ENCODE measurements at places on chromosomes 6 and 20.
A peak's percentile ranks its signal among the peaks of the same experiment; 100 is the strongest.

DNA sequence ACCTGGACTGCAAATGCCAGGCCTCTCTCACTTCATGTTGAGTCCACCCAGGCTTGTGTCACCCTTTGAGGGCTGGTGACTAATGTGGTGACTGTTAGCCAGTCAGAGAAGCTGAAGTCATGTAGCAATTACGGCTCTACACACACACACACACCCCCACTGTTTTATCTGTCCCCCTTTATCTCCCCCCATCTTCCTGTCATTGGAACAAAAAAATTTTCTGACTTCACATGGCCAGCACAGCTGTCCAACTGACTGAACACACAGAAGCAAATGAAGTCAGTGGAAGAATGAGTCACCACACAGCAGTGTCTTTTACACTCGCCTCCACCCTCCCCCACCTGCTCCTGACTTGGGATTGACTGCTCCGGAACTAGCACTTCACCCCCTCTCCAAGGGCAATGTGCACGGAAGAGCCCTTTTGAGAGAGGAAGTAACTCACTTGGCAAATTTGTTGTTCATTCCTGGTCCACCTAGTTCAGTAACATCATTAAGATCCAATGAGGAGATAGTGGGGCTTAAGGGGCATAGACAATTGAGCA, 198.0 kb downstream of the RNF144B start:
- DNase-seq = no peak

DNA sequence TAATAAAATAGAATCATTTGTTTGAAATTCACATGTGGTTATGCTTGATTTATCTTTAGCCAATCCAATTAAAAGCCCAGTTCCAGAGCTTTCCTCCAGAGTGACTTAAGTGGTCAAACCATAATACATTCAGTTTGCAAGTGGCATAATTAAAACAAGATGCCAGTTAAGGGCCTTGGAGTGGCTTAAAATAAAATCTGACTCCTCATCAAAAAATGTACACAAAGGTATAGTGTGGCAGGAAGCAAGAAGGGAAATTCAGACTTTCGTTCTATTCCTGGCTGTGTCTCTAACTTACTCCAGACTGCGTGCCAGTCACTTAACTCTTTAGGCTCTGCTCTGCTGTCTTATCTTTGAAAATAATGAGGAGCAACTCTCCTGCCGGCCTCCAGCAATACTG, 251.3 kb upstream of the PRND start:
- DNase-seq = no peak

DNA sequence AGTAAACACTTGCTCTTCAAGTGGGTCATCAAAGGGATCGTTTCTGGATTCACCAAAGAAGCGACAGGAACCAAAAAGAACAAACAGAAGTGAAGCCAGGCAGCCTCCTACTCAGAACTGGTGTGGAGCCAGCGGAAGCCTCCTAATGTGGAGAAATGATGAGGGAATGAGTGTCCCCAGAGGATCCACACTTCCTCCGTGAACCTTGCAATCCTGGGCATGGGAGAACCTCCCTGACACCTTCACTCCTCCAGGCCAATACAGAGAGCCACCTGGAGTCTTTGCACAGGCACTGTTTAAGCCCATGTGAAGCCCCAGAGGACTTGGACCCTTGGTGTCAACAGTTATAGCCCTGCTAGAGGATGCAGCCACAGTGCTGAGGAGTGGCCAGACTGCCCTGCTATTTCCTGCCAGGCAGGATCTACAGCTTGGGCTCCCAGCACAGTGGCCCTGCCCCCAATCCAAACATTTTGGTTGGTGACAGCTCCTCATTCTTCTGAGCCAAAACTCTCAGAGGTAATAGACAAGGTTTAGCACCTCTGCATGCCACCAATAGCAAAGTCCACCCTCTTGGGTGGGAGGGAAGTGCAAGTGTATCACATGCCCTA, 23.2 kb upstream of the SERINC1 start:
- DNase-seq = no peak

DNA sequence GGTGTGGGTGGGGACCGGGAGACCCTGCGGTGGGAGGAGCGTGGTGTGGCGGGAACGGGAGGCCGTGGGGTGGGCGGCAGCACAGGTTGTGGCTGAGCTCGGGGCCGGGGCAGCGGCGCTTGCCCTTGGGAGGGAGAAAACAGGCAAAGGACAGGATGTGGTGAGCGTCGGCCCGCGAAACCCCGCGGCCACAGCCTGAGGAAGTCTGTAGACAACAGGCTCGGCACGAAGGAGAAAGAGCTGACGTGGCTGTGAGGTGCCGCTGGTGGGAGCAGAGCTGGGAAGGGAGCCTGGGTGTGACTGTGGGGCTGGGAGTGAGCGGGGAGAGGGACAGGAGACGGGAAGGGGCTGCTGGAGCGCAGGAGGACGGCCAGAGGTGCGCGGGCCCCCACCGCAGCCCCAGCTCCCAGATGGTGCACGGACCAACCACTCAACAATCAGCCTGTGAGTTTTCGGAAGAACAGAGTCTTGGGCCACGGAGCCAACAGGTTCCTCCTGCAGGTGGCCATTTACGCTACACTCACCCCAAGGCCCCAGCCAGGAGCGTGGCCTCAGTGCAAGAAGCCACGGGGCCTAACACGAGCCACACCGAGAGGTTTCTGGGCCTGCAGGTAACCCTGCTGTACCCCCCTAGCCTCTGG, 202.8 kb downstream of the DLL1 start:
- DNase-seq = peak; percentile 51

- DNase-seq = peak; percentile 83
These were observed 441.2 kb upstream of the DEFB115 start for GRCh38 chr20:30816182-30816645.

DNA sequence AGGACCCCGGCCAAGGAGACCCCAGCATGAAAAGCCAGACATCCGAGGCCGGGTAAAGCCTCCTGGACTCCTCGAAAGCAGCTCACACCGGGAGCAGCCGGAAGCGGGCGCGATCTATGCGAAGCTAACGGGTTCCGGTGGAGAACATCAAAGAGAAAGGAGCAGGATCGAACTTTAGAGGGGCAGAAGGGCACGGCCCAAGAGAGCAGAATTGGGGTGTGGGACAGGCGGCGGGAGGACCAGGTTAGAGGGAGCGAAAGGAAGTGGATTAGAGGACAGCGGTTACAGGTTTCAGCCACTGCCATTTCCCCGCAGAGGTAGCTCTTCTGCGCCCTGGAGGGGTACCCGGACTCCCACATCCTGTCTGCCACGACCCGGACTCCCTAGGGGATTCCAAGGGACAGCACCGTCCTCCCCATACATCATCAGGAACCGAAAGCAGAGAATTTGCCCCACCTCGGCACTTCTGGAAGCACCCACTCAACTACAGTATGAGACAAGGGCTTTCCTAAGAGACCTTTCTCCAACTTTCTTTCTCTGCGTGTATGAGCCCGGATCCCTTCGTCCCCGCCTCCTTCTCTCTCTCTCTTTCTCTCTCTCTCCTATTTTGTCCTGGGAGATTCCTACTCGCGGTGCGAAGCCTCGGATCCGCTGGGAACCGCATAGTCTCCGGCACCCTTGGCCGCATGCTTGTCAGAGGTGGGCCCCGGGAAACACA, 507 bp upstream of the VGLL2 start:
- no peak for DNase-seq

- DNase-seq = no peak
These were observed 61.5 kb downstream of the SEL1L2 start for GRCh38 chr20:13928901-13929300.

GRCh38 chr6:44074813-44075646, 52.2 kb downstream of the MRPL14 start:
- no peak for DNase-seq

- no peak for DNase-seq
These were observed 3.0 kb downstream of the E2F3 start for GRCh38 chr6:20404641-20405032.

- no peak for DNase-seq
These were observed 5.4 kb upstream of the FAM120B start for GRCh38 chr6:170301184-170301583.

- DNase-seq = no peak
These were observed 1.6 kb upstream of the ZSCAN12 start for GRCh38 chr6:28401172-28401571.

DNA sequence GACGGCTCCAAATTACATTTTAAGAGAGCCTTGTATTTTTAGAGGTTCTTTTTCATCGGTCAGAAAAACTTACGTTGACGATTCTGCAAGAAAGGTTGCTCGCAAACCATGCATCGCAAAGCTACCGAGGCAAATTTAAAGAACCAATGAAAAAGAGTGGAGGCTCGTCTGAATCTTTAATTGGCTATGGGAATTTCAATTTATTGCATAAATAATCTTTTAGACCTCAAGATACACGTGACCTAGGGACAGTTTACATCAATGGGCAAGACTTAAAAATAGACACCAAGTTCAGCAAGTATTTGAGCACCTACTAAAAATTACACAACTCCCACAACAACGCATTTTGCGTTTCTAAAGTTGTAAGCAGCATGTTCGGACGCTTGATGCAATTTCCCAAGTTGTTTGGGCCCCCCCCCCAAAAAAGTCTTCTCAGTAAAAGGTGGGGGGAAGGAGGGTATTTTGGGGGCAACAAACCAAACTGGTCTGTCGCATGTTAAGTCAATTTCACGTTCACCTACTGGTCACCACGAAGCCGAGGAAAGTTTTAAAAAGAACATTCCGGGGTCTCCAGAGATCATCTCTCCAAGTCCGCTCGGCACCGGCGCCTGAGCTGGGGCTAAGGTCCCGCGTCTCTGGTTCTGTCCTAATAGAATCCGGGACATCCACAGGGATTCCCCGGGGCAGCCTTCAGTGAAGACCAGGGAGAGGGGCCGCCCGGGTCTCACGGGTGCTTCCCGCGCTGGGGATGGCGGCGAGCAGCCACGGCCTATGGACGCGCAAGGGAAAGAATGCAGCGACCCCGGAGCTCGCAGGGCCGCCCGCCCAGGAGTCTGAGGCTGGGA, 851 bp downstream of the SNX5 start:
- DNase-seq = no peak

Data from type B pancreatic cell (in vitro differentiated cells).